GM23338 (cell line): ENCODE measurements at places on chromosomes 11 and 22.

- no peak for DNase-seq
Observed at GRCh38 chr22:35905894-35906293, 122.7 kb downstream of the RBFOX2 start.

GRCh38 chr11:8356721-8357504 lies 93.2 kb upstream of the LMO1 start:
- DNase-seq, result no peak

GRCh38 chr11:83574519-83574918 lies 288.4 kb upstream of the CCDC90B start:
- no peak for DNase-seq

GRCh38 chr11:48024635-48025071 lies 44.3 kb downstream of the PTPRJ start:
- DNase-seq, result no peak

- no peak for DNase-seq
Observed at GRCh38 chr11:107006076-107006833, 12.0 kb downstream of the GUCY1A2 start.

GRCh38 chr11:46485856-46486443 lies 94.4 kb upstream of the CHRM4 start:
- no peak for DNase-seq

DNA sequence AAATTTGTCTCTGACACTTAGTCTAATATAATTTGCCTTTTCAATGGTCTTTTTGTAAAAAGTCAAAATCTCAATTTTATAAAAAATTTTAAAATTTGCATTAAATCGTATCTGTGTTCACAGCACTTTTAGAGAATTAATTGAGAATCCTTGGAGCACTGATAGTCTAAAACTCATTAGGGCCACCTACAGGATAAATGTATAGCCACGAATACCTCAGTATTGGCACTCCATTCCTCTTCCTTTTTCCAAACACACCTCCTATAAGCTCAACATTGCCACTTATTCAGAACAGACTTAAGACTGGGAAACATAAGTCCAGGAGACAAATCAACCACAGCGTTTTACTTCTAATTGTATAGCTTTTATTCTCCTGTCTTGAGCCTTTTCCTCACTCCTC lies 776.0 kb upstream of the ARHGAP42 start:
- peak; percentile 61 for DNase-seq

GRCh38 chr11:86246293-86246675 lies 1.7 kb downstream of the EED start:
- no peak for DNase-seq

DNA sequence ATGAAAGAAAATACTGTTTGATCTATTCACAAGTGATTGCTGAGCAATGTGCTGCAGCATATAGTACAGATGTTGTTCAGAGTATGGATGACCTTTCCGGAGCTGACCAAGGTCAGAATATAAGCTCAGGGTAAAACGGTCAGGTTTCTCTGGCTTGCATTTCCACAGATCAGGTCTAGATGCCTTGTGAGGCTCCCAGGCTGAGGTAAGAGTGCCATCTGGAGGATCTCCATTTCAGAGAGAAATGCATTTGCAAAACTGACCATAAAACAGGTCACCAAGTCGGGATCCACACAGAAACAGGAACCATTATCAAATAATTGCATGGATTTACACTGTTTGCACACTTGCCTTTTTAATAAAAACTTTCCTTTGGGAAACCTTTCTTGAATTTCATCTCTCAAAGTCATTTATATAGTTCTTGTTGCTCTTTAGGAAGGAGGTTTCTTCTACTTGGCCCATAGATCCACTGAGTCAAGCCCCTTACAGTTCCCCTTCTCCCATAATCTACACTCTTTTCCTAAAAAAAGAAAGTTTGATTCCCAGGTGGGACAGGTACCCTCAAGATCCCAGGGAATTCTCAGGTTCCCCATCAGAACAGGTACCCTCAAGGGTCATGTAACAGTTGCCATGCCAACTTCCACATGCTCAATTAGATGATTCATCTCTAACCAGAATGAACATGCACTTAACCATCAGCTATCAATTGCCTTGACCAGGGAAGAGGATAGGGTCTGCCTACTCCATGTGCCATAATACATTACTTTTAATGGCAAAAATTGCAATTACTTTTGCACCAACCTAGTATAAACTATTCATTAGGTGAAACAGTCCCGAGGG lies 25.0 kb upstream of the TMPRSS5 start:
- DNase-seq, result peak; percentile 72

DNA sequence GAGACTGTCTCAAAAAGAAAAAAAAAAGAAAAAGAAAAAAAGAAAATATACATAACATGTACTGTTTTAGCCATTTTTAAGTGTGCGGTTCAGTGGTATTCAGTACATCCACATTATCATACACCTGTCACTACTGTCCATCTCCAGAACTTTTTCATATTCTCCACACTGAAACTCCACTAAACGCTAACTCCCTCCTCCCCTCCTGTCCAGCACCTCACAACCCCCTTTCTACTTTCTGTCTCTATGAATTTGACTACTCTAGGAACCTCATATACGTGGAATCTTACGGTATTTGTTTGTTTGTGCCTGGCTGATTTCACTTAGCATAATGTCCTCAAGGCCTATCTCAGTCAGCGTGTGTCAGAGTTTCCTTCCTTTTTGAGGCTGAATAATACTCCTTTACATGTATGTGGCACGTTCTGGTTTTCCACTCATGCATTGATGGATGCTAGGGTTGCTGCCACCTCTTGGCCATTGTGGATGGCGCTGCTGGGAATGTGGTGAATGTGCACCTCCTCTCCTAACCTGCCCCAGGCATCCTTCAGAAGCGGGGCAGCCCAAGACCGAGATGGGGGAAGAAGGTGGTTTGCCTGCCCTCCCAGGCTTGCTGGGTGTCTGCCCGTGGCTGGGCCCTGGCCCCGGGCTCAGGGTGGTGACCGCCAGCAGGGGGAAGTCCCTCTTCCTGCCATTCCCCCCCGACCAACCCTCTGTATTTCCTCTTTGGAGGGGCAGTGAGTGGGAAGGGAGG lies 60.5 kb downstream of the BCR start:
- DNase-seq, result peak; percentile 76
